ENCODE measurements at places on chromosomes 7 and 10.

- no peak for DNase-seq
Measured at GRCh38 chr10:126090911-126091728, 194.8 kb downstream of the FANK1 start.

- DNase-seq, result no peak
Measured at GRCh38 chr10:126017961-126018560, 121.7 kb downstream of the FANK1 start.

DNA sequence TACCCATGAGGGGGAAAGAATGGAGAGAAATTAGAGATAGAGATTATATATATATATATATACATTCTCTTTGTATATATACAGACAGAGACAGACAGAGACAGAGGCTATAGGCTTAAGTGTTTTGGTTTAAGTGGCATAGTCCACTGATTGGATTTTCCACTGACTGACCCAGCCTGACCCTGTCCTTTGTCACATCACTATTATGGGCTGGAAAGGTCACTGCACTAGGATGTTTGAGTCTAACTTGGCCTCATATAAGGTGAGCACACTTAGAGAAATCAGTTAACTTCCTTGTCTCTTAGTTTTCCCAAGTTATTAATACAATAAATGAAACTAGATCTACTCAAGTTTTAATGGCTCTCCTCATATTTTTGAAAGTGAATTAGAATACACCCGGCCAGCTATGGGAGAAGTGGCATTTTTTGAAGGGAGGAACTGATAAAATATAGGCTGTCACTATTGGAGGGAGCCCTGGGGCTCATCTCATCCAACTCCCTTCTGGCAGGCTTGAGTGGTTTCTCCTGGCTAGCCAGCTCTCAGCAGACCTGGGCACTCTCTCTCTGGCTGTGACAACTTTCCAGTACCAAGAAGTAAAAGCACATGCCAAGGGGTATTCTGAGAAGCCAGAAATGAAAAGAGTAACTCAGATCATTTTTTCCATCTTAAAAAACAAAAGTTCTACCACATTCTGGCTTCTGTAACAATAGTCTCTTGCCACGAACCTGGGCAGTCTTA is 455.6 kb upstream of the ANKRD30A start:
- no peak for DNase-seq

GRCh38 chr7:75650062-75650461 is 88.7 kb downstream of the HIP1 start:
- no peak for DNase-seq

DNA sequence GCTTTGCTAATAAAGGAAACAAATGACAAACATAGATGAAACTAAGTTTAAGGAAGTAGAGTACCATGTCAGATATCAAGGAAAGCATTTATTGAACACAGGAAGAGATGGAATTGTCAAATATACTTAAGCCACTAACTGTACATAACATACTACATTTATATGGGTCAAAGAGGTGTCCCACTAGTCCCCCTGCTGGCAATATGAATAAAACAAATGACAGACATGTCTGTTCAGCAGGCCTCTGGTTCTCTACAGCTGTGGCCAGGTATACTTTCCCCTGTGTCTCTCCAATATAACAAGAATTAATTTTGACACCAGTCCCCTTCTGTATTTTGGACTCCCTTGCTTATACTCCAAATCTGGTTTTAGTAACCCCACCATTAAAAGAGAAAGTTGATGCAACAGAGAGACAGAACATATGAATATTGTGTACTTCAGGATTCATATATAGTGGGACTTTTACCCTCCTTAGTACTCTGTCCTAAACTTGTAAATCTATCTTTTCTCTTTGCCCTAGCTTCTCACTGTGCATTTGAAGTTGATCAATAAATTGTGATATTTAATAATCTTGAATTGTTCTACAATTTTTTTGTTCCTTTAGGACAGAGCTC is 42.9 kb downstream of the CD36 start:
- DNase-seq, result no peak

GRCh38 chr7:100555701-100556100 is 16.7 kb downstream of the AGFG2 start:
- DNase-seq, result no peak

GRCh38 chr7:44283381-44284211 is 41.8 kb downstream of the CAMK2B start:
- DNase-seq, result no peak

- no peak for DNase-seq
Measured at GRCh38 chr10:88896994-88897853, 17.2 kb downstream of the STAMBPL1 start.

- DNase-seq, result no peak
Measured at GRCh38 chr7:20299647-20300312, 30.9 kb upstream of the ITGB8 start.

- no peak for DNase-seq
Measured at GRCh38 chr7:91512958-91513357, 248.7 kb downstream of the FZD1 start.

GRCh38 chr7:128091106-128091505 is 59.9 kb upstream of the LRRC4 start:
- DNase-seq, result no peak

- DNase-seq, result no peak
Measured at GRCh38 chr7:118158766-118159165, 25.2 kb upstream of the LSM8 start.

- DNase-seq, result no peak
Measured at GRCh38 chr7:154598396-154598795, 404.5 kb downstream of the PAXIP1 start.

Measured in activated T-cell treated with anti-CD3 and anti-CD28 coated beads, Interleukin-2, amount 50 U/mL, for 1 hour (primary cell).